ENCODE measurements at places on chromosomes 2 and 18.

GRCh38 chr2:236688563-236689392 lies 119.2 kb downstream of the ACKR3 start:
- DNase-seq, result no peak

DNA sequence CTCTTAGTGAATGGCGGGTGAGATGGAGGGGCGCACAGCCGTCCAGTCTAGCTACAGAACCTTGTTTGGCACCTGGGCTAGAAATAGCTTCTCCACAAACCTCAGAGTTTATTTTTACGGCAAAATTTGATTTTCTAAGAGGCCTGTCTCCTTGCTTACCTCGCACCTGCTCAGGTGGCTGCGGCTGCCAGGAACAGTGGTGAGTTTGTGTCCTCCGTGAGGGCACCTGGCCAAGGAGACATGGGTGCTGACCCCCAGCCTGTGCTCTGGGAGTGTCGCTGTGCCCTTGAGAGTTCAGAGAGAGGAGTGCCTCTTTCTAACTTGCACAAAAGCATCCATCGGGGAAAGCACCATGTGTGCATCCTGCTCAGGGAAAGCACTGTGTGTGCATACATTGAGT lies 97.2 kb downstream of the KLHL29 start:
- DNase-seq, result no peak

DNA sequence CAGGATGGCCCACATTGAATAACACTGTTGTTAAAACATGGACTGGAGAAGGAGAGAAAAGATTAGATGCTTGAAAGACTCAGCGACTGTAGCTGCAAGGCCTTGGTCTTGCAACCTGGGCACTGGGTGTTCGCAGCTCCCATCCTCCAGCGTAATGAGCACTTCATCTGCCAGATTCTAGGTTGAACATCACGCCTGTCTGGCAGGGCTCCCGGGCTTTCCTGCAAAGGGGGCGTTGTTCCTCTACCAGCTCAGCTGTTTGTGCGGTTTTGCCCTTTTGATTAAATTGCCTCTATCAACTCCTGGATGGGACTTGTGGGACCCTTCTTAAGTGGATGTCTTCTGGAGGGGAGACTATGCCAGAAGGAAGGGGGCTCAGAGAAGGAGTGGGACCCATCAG lies 215.4 kb downstream of the KLHL29 start:
- no peak for DNase-seq

- DNase-seq, result no peak
Observed at GRCh38 chr2:88636026-88636425, 8.8 kb upstream of the EIF2AK3 start.

- DNase-seq, result no peak
Observed at GRCh38 chr18:25646971-25647370, 295.0 kb upstream of the ZNF521 start.

DNA sequence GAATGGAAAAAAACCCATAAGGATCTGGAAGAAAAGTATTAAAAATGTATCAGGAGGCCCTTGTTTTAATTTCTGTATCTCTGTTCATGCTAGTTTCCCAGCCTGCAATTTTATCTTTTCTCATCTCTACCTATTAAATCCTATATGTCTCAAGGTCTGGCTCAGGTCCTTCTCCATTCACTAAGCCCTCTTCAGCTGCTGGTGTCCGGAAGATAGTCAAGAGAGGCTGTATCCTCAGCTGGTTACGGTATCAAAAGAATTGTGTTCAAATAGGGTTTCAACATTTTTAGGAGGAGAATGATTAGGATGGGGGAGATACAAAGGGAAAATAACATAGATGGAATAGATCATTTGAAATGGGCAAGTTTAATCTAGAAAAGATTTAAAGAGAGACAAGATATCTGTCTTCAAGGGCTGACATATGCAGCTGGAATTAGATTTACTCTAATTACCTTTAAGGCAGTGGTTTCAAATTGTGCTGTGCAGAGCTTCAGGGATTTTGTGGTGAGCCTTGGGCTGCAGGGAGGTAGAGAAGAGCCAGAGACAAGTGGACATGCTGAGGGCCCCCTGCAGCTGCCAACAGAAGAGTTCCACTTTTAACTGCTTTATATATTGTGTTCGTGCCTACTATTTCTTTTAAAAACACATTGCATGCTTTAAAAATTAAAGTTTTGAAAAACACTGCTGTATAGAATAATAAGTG lies 24.1 kb downstream of the GREB1L start:
- DNase-seq, result no peak

DNA sequence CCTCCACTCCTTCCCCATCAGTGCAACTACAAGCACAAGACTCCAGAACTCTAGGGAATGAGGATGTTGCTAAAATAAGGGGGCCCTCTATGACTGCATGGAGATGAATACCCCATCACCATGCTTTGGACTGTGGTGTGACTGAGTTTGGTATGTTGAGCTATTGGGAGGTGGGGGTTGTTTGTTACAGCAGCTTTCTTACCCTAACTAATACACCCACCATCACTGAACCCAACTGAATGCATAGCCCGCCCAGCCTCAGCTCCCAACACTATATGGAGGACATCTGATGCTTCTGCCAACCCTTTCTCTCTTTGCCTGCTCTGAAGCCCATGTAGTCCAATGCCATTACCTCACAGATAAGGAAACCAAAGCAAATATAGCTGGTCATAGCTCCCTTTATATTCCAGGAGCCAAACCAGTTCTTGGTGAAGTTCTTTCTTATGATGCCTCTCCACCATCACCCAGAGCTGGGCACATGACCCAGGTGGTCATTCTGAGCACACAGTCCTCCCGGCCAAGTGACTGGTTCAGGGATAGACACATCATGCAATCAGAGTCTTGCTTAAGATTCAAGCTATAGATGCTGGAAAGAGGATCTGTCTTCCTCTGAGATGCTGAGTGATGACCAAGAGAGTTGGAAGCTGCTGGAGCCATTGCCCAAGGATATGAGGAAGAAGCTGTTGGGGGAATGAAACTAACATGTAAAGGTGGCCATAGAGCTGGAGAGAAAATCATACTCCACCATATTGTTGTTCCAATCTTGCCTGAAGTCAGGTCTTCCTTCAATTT lies 155.6 kb upstream of the HAAO start:
- no peak for DNase-seq

DNA sequence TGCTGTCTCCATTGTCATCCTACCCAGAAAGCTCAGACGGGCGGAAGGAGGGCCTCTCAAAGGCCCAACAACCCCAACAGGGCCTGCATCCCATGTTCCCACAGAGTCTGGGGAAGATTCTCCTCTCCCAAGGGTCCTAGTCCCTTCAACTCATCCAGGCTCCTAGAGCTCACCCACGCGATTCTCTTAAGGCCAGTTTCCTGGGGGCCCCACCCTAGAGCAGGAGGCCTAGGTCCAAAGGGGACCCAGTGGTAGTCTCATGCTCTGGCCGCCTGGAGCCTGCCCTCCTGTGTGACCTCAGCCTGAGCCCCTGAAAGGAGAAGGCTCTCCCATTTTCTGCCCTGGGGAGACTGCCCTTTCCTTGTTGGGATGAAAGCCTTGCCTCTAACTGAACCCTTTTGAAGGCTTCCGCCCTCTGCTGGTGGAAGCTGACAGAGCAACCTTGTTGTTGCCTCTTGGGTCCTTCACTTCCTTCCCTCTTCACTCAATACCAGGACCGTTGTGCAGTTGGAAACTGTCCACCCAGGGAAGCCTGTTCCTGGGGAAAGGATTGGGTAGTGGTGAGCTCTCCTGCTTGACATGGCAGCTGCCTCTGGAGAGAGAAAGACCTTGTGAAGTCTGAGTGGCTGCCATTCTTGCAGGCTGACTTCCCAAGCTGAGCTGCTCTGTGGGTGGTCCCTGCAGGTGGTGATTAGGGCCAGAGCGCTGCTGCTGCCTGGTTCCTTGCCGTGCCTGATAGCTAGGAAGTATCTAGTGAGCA lies 86.0 kb upstream of the ALPP start:
- no peak for DNase-seq

DNA sequence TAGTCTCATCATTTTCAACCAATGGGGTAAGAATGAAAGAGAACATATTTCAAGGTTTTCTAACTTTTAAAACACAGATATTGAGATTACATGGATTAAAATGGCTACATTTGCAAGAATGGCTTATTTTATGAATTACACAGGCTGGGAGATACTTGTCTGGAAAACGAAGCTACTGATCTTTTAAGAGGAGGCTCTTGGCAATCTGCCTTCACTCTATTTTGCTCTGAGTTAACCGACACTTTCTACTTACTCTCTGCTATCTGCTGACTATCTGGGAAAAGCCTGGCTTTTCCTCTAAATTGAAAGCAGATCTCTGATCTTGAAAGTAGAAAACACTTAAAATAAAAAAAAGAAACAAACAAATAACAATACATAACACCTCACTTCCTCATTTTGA lies 325.4 kb upstream of the LINC00305 start:
- no peak for DNase-seq

DNA sequence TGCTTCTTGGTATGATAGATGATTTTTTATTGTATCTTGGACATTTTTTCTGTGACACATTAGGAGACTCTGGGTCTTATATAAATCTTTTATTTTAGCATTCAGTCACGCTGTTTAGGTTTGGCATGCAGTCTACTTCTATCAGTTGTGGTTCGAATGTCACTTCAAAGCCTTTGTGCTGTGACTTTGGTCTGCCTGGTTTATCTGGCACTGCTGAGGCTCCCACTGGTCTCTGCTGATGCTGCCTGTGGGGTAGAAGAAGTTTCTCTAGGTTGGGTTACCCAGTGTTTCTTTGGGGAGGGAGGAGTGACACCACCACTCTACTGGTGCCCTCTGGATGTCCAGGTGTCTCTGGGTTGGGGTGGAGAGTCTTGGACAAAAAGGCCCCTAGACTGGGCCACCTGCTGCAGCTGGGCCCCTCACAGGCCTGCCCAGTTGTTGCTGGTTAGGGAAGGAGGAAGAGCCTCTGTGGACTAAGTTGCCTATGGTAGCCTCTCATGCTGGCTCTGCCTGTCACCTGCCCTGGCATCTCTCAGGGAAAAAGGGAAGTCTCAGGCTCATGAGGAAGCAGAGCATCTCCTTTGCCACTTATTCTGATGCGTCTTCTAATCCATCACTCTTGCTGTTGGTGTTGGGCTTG lies 115.4 kb upstream of the HS6ST1 start:
- DNase-seq, result no peak

- DNase-seq, result no peak
Observed at GRCh38 chr2:204177251-204177976, 240.9 kb downstream of the ICOS start.

DNA sequence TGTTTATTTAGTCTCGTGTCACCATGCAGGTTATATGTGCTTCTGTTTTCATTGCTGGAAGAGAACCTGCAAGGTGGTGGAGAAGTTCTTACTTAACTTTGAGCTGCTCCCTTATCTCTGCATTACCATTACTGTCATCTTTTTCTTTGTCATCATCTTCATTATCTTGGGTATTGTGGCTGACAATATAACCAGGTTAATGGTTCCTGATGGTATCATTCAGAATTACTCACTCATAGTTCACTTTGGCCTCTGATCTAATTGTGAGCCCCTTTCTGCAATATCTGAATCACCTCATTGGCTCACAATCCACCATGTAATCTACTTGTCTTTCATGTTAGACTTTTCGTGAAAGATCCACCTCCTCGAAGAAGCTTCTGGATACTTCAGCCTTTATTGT lies 5.0 kb downstream of the CD28 start:
- no peak for DNase-seq
